Cerebellum (tissue), 4 donors: ENCODE measurements at places on chromosomes 3 and 15. TPM values are rescaled to one million over a fixed set of nuclear protein-coding genes. Genes with fewer than 3 reads are reported as not detected.

GRCh38 chr3:140898340-140899180 lies 43.1 kb upstream of the SLC25A36 start:
- peak; percentile 41 for DNase-seq

Gene RAB6B
- 50.9 TPM for total RNA-seq

DNA sequence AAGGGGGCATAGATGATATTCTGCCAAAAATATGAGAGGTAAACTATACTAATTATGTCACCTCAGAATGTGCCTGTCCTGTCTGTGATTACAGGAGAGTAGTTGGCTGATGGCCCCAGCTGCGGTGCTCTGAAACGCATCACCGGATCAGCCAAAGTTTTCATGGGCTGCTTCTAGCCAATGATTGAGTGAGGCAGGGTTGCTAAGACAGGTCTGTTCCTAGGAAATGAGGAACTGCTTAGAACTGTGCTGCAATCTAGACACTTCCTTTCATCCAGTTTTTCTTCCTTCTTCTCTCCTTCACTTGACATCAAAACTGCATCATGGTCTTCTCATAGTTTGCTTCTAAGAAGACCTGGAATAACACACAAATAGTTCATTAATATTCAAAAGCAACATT lies 124.0 kb downstream of the KCNH8 start:
- DNase-seq: no peak

- no peak for DNase-seq
Measured at GRCh38 chr3:137792626-137793271, 28.6 kb downstream of the SOX14 start.

DNA sequence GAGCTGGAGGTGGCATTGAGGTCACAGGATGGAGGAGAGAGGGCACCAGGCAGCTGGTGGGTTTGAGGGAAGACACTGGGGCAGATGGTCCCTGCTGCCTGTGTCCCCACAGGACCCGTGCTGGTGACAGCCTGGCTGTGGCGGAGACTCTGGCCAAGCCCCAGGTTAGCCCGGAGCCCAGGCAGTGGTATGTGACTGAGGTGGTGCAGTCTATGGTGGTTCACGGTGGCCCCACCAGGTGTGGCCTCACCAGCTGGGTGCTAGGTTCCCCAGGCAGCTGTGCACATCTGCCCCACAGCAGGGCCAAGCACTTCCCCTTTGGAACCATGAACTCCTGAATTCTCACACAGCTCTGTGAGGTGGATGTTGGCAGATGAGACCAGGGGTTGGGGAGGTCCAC lies 15.4 kb downstream of the PLXNA1 start:
- no peak for DNase-seq

Gene PLA2G4F
- not detected for total RNA-seq

Gene BNC1
- 0.18 TPM for total RNA-seq

DNA sequence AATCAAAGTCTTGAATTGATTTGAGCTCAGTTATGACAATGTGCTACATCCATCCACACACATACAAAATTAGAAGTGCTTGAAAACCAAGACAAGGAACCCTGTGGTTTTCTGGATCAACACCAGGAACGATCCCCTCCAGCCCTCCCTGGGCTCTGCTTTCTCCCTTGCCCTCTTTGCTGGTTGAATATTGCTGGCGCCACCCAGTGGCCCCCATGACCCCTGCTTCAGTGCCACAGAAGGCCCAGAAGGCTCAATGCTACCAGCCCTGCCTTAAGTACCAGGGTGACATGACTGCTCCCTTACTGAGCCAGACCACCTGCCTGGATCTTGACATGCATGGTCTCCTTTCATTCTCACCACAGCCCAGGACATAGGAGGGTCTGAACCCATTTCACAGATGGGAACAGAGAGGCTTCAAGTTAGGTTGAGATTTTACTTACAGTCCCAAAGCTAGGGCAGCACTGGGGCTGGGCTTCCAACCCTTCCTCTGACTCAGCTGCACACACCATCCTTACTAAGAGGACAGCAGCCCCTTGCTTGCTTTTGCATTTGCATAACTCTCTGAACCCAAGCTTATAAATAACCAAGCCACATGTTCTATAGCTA lies 15.0 kb downstream of the IL12A start:
- DNase-seq: peak; percentile 30

DNA sequence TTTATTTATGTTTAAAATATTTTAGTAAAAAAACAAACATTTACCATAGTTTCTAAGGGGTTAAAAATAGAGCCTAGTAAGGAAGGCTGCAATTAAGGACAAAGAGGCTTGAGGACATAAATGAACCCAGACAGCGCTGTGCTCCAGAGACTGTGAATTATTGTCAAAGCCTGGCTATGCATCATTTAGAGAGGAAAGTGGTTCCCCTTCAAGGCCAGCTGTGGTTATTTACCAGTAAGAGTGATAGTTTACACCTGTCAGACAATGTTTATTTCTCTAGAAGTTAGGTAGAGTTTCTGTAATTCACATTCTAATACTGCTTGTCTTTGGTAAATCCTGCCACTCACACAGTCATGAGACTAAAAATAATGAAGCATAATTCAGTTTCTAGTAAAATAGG lies 32.4 kb upstream of the PIK3R4 start:
- no peak for DNase-seq

DNA sequence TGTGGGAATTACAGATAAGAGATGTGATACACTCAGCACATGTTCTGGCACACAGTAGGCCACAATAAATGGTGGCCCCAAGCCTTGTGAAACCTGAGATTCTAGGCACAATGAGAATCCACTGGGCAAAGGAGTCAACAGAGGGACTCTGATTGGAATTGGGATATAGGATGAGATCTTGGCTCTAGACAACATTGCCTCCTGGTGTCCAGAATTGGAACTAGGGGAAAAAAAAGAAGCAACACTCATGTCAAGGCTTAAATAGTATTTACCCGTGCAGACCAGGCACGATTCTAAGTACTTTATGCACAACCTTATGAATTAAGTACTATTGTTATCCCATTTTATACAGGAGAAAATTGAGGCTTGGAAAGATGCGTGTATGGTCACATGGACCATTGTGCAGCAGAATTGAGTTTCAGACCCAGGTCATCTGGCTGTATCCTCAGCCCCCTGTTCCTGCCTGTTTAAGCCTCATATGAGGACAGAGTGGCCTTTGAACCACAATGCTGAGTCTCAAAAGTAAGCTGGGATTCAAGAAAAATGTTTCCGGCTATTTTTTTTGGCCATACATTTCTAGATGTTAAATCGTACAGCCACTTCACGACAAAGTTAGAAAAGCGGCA lies 124.8 kb downstream of the SV2B start:
- DNase-seq: peak; percentile 66

Gene ZIC4
- total RNA-seq: 122 TPM

DNA sequence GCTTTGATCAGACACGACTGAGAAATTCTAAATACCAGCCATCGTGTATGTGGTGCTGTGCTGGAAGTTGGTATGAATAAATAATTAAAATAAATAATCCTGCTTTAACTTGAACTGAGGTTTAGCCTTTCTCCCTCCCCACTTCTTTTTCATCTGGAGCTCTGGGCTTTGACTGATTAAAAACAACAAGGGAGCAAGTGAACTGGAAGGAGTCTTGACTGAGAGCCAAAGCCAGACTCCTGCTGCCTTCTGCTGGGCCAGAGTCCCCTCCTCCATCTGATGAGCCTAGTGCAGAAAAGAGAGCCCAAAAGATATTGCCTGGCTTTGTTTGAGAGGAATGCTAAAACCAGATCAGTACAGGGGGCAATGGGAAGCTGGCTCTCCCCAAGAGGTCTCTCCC lies 96.0 kb downstream of the CCNL1 start:
- DNase-seq: peak; percentile 38

- DNase-seq: peak; percentile 41
Measured at GRCh38 chr15:91263632-91264531, 163.8 kb downstream of the SV2B start.
